Effector CD4-positive, alpha-beta T cell (primary cell): ENCODE measurements at places on chromosomes 13 and 19.
A peak's percentile ranks its signal among the peaks of the same experiment; 100 is the strongest.

DNA sequence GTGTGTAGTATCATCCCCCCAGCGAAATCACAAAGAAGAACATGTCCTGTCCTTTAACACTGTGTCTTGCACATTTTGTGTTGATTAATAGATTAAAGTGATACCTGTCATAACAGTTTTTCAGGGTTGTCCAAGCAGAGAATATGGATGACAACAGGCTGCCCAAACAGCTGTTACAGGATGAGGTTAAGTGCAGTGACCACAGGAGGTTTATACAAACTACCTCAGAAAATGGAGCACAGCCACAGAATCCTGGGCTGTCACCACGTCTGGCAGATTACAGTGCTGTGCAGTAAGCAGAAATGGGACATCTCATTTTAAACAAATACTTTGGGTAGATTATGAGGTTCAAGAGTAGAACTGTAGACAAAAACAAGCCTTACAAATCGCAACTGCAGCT, 575.6 kb downstream of the DCT start:
- no peak for DNase-seq

DNA sequence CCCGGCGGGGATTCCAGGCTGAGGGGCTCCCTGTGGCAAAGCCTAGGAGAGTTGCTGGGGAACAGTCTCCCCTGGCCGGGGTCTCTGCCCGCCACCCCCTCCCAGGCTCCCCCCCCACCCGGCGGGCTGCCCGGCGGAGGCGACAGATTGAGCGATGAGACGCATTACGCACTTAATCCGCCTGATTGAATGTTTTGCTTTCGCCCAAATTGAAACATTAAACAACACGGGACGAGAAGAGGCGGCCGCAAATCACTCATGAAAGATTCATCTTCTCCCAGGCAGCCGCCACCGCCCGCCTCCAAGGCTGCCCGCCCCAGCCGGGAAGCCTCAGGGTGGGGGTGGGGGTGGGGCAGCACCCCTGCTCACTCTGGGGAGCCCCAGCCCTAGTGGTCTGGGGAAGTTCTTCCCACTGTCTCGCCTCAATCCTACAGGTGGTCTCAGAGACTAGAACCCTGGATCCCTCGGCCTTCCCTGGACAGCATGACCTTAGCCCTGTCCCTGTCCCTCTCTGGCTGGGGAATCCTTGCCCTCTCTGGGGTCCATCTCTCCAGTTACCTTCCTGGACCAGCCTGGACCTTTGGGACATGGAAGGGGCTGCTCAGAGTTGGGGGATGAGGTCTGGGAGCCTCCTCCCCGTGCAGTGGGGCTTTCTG, 7.6 kb upstream of the ERFL start:
- DNase-seq, result no peak

- no peak for DNase-seq
Measured at GRCh38 chr13:99208185-99208584, 7.5 kb downstream of the UBAC2 start.

GRCh38 chr13:45086484-45086883, 33.8 kb upstream of the GTF2F2 start:
- DNase-seq, result no peak

GRCh38 chr19:13033819-13034611, 38.7 kb downstream of the NFIX start:
- DNase-seq, result peak; percentile 19
